Activated CD4-positive, alpha-beta T cell treated with anti-CD3 and anti-CD28 coated beads, Interleukin-2, amount 10 ng/mL, durations not matched to agents 24 days and 14 days (primary cell): ENCODE measurements at places on chromosomes 3 and 15. TPM values are rescaled to one million over a fixed set of nuclear protein-coding genes. Genes with fewer than 3 reads are reported as not detected.

CRYGS gene
- 4.4 and 4.8 TPM in 2 replicates for total RNA-seq

C3orf49 gene
- total RNA-seq, result not detected in 2 replicates

EAF2 gene
- total RNA-seq, result 13.7 and 14.5 TPM in 2 replicates

PIGBOS1 gene
- 9.7 and 10.3 TPM in 2 replicates for total RNA-seq

LARP6 gene
- total RNA-seq, result not detected in 2 replicates

THPO gene
- not detected in 2 replicates for total RNA-seq

ADGRG7 gene
- total RNA-seq, result not detected in 2 replicates

DOCK3 gene
- total RNA-seq, result 1.7 and 1.8 TPM in 2 replicates

CDC25A gene
- 57.0 and 60.2 TPM in 2 replicates for total RNA-seq

LNP1 gene
- total RNA-seq, result 2.1 and 2.6 TPM in 2 replicates

NPAP1 gene
- not detected in 2 replicates for total RNA-seq

MINDY4B gene
- not detected in 2 replicates for total RNA-seq

TMEM212 gene
- not detected in 2 replicates for total RNA-seq

FANCD2 gene
- 71.4 and 73.8 TPM in 2 replicates for total RNA-seq

GXYLT2 gene
- not detected in 2 replicates for total RNA-seq

SAMMSON gene
- total RNA-seq, result not detected in 2 replicates

FEZF2 gene
- not detected in 2 replicates for total RNA-seq

MUC20 gene
- total RNA-seq, result 2.9 and 3.7 TPM in 2 replicates

UACA gene
- 0.40 and 0.68 TPM in 2 replicates for total RNA-seq

RBMS3 gene
- 4.3 and 5.0 TPM in 2 replicates for total RNA-seq

ITIH1 gene
- not detected in 2 replicates for total RNA-seq

SPESP1 gene
- total RNA-seq, result 0.51 and 1.1 TPM in 2 replicates

BCL2A1 gene
- total RNA-seq, result 110 and 111 TPM in 2 replicates

MAP2K1 gene
- total RNA-seq, result 98.9 and 106 TPM in 2 replicates

SUMF1 gene
- total RNA-seq, result 6.7 and 7.4 TPM in 2 replicates

DPP8 gene
- total RNA-seq, result 31.4 and 36.0 TPM in 2 replicates
